ENCODE measurements at places on chromosomes 11 and 22.

GRCh38 chr11:9697766-9698165 is 33.9 kb downstream of the SWAP70 start:
- no peak for DNase-seq

GRCh38 chr22:18997925-18998315 is 61.8 kb upstream of the PRODH start:
- DNase-seq, result no peak

DNA sequence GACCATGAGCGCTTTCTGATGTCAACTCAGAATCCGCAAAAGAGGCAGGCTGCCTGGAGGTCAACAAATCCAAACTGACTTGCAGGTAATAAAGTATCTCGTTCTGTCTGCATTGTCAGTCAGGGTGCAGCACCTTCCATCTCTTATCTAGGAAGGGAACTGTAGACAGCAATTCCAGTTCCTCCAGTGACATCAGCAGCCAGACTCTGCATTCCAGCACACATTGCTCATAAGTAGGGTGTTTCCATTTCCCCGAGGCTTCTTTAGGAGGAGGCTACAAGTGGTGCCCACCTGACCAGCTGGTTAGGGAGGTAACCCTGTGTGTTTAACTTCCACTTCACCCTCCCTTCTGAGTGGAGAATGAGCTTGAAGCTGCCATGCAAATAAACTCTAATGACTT is 53.3 kb downstream of the NTM start:
- no peak for DNase-seq

DNA sequence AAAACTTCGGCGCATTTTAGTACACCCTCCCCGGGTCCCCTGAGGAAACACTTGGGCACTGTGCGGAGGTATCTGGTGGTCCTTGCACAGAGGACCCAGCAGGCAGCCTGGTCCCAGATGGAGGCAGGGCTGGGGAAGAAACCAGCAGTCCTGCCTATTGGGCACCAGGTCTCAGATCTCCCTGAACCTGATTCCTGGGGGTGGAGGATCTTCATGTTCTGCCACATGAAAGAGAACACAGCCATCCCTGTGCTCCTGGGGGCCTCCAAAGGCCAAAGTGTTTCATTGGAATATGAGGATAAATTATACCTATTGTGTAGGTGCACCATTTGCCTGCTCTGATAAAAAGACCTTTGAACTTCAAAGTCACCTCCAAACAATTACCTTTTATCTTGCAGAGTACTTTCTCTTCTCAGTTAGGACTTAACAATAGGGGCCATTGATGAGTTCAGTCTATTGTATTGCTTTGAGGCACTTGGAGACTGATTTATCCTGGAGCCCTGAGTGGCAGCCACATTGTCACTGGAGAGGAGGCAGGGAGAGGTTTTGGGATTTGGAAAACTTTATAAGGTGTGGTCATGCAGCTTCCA is 1.8 kb downstream of the RCN1 start:
- DNase-seq, result no peak

GRCh38 chr11:45026835-45027234 is 76.2 kb upstream of the TP53I11 start:
- no peak for DNase-seq

DNA sequence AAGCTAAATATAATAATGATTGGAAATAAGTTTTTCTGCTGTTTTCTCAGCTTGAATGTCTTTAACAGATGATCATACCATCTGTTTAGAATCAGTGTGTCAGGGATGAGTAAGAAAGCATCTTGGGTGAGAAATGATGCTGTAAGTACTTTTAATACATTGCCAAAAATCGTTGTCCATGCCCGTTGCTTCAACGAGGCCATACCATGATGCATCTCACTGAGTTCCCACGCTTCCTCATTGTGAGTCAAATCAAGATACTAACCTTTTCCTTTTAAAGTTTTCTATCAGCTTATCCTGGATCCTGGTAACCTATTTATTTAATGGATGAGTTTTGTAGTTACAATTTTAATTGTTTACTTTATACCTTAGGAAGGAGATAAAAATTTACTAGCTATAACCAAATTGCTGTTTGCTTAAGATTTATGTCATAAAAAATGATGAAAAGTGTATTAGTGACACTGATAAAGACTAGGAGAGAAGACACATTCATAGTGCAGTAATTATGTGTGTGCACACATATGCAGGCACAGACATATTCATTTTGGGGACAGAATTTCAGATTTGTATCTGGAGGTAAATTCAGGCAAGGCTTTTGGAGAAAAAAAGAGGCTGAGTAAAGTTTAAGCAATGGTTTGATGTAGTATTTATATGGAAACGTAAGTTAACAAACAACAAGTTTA is 154.8 kb downstream of the UVRAG start:
- no peak for DNase-seq

DNA sequence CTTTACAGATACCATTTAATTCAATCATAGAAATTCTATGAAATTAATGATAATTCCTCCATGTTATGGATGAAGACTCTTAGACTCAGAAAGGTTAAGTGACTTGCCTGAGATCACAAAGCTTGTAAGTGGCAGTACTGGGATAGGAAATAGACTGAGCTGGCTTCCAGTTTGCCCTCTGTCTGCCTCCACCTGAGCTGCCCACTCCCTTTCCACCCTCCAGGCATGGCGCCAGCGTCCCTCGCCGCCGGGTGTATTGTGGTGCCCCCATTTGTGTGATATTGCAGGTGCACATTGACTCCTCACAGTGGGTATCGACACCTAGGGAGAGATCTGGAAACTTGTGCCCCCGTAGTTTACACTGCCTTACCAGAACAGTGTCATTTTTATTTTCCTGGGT is 9.4 kb upstream of the RPS3 start:
- no peak for DNase-seq

GRCh38 chr11:114057605-114058004 is 1.9 kb upstream of the ZBTB16 start:
- DNase-seq, result no peak

DNA sequence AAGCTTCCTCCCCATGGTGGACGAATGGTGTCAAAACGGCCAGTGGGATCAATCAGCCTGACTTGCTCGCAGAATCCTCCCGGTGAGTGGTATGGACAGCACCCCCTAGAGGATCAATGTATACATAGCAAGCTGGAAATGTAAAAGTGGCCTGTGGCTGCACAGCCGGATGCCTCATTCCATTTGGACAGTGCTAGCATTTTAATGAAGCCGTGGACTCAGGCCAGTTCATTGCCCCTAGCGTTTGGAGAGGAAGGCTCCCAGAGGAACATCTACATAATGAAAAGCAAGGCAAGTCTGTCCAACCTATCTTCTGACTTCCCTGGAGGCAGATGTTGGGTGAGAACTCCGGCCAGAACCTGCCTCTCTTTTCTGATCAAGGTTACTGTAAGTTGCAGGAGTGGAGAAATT is 942.3 kb downstream of the NTM start:
- no peak for DNase-seq

DNA sequence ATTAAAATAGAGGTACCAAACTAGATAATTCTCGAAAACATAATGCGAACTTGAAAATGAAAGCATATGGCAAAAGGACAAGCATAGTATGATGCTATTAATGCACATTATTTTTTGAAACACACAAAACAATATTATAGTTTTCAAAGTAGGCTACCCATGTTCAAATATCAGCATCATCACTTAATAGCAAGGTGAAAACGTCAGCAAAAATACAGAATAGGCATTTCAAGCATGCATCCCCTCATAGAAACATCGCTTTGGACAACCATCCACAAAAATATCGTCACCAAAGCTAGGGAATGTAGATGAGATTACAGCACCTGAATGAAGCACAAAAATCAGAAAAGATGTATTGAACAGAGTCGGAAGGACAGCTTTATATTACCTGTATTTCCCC is 814.5 kb upstream of the LRRC4C start:
- DNase-seq, result no peak

All from activated CD4-positive, alpha-beta T cell treated with anti-CD3 and anti-CD28 coated beads, Interleukin-2, amount 50 U/mL, for 24 hours (primary cell).